CD4-positive, alpha-beta memory T cell (primary cell): ENCODE measurements at places on chromosomes 6 and 20. TPM values are rescaled to one million over a fixed set of nuclear protein-coding genes. Genes with fewer than 3 reads are reported as not detected.

The MAK gene
- total RNA-seq: not detected

GRCh38 chr20:3163099-3164042 is 3.7 kb upstream of the FASTKD5 start:
- H3K4me1 ChIP-seq: peaks cover 15% of the 10 kb centered on the region
- no peak overlapping the region for H3K4me3 ChIP-seq
- peaks cover 7% of the 10 kb centered on the region for H3K27me3 ChIP-seq
- no peak overlapping the region for H3K27ac ChIP-seq
- no peak for DNase-seq
- H3K36me3 ChIP-seq: no peaks in the 10 kb centered on the region

DNA sequence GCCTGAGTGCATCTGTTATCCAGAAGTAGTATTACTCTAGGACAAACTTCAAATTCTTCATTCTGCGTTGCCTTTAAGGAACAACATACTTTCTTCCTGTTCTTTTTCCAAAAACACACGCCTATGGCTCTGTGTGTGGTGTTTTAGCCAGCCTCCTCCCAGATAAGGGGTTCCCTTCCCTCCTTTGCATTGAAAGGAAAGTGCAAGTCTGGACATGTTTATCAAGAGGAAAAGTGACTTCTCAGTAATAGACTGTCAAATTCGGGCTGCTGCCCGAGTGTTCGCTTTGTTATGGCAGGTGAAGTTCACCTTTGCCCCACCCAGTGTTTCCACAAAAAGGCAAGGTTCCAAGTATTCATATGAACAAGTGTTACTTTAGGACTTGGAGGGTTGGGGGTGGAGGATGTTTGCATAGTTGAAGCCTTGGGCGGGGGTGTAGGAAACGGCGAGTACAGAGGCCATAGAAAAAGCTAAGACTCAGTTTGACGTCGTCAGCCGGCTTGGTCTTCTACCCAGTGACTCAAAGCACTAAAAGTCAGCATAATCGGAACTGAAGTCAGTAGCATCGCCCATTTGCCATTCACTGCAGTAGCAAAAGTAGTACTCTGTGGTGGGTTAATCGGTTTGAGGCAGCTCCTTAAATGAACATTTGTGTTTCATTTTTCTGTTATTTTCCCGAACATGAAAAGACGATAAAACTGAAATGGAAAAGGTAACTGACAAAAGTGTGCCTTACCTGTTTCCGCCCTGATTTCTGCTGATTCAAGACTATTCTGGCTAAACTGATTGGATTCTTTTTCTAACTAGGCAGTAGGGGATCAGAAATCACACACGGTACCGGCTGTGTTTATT is 12.5 kb downstream of the PRDM1 start:
- peak; percentile 88 for DNase-seq
- peaks cover 71% of the 10 kb centered on the region for H3K4me1 ChIP-seq
- no peaks in the 10 kb centered on the region for H3K27me3 ChIP-seq
- H3K36me3 ChIP-seq: peaks cover 4% of the 10 kb centered on the region
- H3K4me3 ChIP-seq: peak overlapping the region; percentile 94

The FAM217B gene
- 44.1 TPM for total RNA-seq

GRCh38 chr6:32178547-32179440 is 589 bp downstream of the RNF5 start:
- DNase-seq: no peak
- peaks cover 79% of the 10 kb centered on the region for H3K4me1 ChIP-seq
- H3K4me3 ChIP-seq: peak overlapping the region; percentile 74
- H3K27me3 ChIP-seq: no peaks in the 10 kb centered on the region
- H3K36me3 ChIP-seq: peaks cover 32% of the 10 kb centered on the region
- peak overlapping the region; percentile 91 for H3K27ac ChIP-seq

GRCh38 chr6:96522465-96523009 is 931 bp downstream of the UFL1 start:
- H3K27me3 ChIP-seq: no peaks in the 10 kb centered on the region
- peak overlapping the region; percentile 77 for H3K4me3 ChIP-seq
- peaks cover 8% of the 10 kb centered on the region for H3K36me3 ChIP-seq
- H3K4me1 ChIP-seq: peaks cover 36% of the 10 kb centered on the region

The FRK gene
- total RNA-seq: not detected
